AG09309 (cell line): ENCODE measurements at places on chromosomes 13 and 19.

DNA sequence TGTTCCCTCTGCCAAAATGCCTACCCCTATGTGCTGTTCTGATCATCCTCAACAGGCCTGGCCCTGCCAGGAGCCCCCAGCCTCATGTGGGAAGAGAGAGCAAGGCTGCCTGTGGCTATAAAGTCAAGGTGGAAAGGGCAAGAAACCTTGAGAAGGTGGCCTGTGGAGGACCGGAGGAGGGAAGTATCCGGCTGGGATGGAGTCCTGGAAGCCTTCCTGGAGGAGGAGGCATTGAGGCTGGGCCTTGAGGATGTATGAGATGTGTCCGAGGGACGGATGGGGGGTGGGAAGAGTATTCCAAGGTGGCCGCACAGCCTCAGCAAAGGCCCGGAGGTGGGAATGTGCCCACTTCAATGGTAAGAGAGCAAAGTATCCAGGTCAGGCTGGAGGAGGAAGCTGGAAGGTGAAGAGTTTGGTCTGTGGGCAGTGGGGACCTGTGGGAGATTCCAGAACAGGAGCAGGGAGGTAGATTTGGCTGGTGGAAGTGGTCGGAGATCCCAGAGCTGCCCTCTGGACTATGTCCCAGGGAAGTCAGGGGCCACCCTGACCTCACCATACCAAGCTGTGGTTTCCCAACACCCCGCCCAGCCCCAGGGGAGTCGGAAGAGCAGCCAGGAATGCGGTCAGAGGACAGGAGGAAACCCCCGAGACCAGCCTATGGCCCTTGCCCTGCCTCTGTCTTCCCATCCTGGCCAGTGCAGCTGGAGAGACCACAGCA lies 3.0 kb upstream of the PLIN4 start:
- DNase-seq, result no peak

- DNase-seq, result no peak
Measured at GRCh38 chr19:57747472-57747807, 825 bp downstream of the ZNF776 start.

DNA sequence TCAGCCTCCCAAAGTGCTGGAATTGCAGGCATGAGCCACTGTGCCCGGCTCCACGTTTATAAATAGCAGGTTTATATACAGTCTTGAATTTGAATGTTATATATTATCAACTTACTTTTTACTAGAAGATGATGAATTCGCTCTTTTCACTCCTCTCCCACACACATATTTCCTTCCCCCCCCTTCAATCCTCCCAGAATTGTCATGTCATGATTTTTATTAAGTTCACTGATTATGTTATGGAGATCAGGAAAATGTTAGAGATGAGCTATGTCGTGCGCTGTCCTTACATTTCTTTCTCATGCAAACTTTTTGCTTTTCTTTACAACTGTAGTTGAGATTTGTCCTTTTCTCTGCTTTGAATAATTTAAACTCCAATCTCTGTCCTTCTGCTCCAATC lies 17.8 kb upstream of the GRAMD1A start:
- DNase-seq, result no peak

- no peak for DNase-seq
Measured at GRCh38 chr19:10134040-10134439, 14.3 kb upstream of the EIF3G start.
